Hindlimb muscle (tissue), 1 donor: ENCODE measurements at places on chromosomes 12 and 14. TPM values are rescaled to one million over a fixed set of nuclear protein-coding genes. Genes with fewer than 3 reads are reported as not detected.

DNA sequence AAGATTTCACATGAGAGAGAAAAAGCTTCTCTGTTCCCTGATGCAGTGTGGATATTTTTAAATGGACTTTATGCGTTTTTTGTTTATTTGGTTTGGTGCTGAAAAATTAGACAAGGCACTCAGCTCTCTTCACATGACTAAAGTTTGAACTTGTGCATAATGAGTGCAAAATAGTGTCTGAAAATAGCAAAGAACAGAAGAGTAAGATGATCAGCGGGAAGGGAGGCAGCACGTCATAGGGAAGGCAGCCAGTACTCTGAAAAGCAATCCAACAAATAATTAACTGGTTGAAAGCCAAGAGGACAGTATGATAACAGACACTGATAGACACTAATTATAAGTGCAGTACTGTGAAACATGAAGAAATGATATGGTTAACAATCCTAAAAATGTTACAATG lies 46.6 kb upstream of the CDKN3 start:
- no peak for DNase-seq

DNA sequence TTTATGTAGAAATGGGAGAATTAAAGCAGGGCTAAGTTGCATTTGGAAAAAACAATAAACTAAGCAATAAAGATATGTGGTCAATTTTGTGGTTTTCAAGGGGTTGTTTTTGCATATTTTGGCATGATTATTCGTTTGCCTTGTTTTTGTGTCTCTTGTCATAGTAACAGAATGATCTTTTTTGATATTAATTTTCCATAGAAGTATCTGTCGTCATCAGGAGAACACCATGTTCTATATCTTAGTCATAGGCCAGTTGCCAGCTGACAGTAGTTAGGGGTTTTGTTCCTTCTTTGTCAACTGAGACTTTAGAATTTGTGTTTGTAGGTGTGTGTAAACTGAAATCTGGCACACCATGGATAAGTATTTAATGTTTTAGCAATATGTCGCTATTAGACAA lies 1354.8 kb downstream of the LRFN5 start:
- DNase-seq = no peak

Gene KRT77
- 0.32 TPM for polyA plus RNA-seq

- no peak for DNase-seq
Observed at GRCh38 chr12:2129076-2129475, 76.3 kb downstream of the CACNA1C start.

- peak; percentile 81 for DNase-seq
Observed at GRCh38 chr12:77837876-77838291, 7.2 kb downstream of the NAV3 start.

Gene FOXM1
- 16.9 TPM for polyA plus RNA-seq

GRCh38 chr12:98883231-98883630 lies 238.1 kb downstream of the APAF1 start:
- DNase-seq = no peak

GRCh38 chr14:26026384-26026783 lies 571.4 kb downstream of the NOVA1 start:
- DNase-seq = no peak

DNA sequence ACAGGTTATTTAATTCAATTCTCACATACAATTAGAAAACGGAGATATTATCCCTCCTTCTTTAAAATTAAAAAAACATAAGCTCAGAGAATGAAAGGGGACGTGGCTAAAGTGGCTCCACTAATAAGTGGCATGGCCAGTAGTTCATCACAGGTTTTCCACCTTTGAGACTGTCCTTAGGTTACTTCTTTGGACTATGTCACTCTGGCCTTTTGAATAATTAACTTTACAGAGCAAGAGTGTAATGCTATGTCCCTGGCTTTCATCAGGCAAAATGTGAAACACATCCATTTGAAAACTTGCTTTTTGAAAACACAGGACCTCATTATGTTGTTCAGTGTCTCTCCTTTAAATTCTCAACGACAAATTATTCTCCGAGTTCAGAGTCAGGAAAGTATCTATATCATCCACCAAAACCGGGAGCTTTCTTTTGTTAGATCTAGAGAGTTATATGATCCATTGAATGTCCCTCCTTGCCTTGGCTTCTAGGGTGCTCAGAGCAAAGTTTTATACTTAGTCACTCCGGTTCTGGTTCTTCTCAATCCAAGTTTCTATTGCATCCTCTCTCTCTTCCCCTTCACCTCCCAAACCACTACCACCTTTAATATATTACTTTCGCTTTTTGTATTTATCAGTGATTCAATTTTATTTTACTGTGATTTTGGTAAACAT lies 43.0 kb upstream of the BTG1 start:
- no peak for DNase-seq

DNA sequence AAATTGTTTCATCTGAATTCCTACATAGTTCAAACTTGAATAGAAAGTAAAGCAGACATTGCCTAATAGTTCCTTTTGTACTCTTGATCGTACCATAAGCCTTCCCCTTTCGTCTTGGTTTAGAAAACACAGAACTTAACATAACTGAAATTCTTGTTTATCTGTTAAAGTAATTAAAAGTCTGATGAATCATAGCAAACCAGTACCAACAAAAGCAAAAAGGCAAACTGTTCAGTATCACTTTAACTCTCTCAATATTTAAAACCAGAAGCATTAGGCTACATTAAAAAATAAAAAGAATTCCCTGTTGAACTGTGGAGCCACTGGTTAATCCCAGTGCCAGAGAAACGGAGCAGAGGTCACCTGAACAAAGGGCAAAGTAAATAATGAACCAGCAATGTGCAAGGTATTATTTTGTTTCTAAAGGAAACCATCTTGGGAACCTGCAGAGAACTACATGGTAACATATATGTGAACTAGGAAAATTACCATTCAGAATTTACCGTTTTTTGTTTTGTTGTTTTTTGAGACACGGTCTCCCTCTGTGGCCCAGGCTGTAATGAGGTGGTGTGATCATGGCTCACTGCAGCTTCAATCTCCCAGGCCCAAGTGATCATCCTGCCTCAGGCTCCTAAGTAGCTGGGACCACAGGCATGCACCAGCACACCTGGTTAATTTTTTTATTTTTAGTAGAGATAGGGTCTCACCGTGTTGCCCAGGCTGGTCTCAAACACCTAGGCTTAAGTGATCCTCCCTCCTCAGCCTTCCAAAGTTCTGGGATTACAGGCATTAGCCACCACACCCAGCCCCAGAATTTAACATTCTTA lies 17.1 kb upstream of the HIGD1C start:
- DNase-seq = no peak

Gene HSPB8
- polyA plus RNA-seq = 259 TPM

DNA sequence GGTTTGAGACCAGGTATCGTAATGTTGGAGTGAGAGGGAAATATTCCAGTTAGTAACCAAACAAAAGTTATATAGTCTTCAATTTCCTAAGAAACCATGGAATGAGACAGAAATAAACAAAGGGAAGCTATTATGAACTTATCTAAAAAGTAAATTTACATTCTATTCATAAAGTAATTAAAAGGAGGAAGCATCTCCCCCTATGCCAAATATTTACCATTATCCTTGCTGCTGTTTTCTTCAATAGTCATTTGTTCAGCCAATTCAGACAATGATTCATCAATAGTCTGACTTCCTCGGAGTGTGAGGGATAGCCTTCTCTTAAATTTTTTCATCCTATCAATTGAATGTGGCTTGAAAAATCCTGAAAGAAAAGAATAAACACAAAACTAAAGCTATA lies 65.7 kb downstream of the CDK17 start:
- DNase-seq = no peak

Gene AMN1
- 8.5 TPM for polyA plus RNA-seq

DNA sequence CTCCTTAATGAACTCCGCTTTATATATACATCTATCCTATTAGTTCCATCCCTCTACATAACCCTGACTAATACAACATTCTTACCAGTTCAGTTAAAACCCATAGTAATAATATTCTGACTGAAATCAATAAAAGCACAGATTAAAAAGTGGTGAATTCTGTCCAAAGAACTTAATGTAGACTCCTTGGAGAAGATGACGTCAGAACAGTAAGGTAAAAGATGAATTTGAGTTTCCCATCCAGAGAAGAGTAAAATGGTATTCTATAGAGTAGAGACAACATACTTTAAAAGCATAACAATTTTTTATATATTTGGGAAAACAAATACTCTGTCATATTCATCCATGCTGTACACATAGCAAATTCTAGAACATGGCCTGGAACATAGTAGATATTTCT lies 418.0 kb upstream of the SYT1 start:
- DNase-seq = no peak

DNA sequence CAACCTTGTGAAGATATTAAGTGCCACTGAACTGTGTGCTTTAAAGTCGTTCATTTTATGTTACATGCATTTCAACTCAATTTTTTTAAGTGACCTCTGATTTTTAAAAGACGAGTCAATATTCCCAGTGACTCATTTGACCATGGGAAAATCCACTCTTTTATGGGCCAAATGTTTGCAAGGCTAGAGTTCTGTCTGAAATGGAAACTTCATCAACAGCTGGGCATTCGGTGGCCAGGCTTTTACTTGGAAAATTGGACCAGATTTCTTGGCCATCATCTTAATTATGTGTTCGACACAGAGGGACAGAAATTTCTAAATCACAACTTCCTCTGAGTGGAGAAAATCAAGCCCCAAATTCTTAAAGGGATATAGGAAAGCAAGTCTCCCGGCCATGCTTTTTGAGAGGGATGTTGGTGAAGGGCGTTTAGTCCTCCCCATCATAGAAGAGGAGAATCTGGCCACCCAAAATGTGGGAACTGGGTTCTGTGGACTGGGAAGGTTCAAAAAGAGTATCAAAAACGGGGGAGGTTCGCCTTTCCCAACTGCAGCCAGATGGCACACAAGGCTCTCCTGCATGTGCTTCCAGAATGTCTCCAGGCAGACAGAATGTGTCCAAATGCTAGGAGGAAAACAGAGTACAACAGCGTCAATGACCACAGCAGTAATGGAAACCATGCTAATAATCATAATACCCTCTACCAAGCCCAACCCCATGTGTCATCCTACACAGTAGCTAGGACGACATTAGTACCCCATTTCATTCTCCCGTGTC lies 40.9 kb upstream of the FZD10 start:
- DNase-seq = peak; percentile 76
